ENCODE measurements at places on chromosomes 5 and 9.
A peak's percentile ranks its signal among the peaks of the same experiment; 100 is the strongest.

- H3K27me3 ChIP-seq = no peaks in the 10 kb centered on the region
- no peak overlapping the region for H3K4me3 ChIP-seq
- H3K36me3 ChIP-seq = no peaks in the 10 kb centered on the region
- H3K4me1 ChIP-seq = peaks cover 52% of the 10 kb centered on the region
- H3K27ac ChIP-seq = no peak overlapping the region
Measured at GRCh38 chr5:171965745-171966144, 40.7 kb downstream of the FBXW11 start.

- no peak overlapping the region for H3K4me3 ChIP-seq
- no peak for DNase-seq
- H3K36me3 ChIP-seq = no peaks in the 10 kb centered on the region
- H3K27me3 ChIP-seq = no peaks in the 10 kb centered on the region
Measured at GRCh38 chr9:91902475-91903125, 47.4 kb downstream of the ROR2 start.

DNA sequence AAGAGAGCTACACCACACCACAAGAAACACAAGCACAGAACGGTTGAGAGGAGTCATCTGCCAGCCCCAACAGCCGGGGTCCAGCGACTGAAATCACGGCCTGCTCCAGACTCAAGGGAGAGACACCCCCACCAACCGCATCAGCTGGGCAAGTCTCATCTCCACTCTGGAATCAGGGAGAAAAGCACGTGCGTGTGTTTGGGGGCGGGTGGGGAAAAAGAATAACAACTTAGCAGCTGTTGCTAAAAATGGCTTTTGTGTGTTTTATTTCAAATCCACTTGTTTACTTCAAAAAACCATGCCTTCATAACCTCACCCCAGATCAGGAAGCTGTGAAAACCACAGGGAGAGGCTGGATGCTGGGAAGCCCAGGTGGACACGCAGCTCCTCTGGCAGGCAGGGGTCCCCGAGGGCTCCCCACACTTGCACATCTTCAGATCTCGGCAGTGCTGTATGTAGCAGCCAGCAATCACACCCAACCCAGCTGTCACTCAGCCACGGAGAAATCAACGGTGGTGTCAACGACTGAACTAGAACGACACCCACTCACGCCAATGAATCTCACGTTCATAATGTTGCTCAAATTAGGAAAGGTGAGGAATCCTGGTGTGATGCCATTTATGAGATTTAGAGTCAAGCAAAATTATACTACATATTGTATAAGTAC is 19.0 kb downstream of the PNPLA7 start:
- no peak overlapping the region for H3K27ac ChIP-seq
- peaks cover 7% of the 10 kb centered on the region for H3K4me1 ChIP-seq
- no peaks in the 10 kb centered on the region for H3K27me3 ChIP-seq
- H3K36me3 ChIP-seq = no peaks in the 10 kb centered on the region

DNA sequence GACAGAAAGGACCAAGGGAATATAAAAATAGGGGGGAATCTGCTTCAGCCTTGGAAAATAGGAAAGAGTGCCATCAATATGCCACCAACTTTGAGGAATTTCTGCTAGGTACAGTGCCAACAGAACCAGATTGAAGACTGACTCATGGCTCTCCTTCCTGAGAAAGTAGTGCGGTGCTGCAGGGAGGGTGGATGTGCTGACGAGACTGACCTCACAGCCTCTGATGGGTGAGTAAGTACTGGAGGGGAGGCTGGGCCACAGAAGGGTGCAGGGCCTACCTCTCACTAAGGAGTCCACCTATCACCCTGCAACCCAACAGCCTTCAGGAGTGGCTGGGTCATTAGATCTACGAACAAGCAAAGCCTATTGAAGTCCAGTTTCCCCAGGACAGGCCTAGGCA is 187.6 kb downstream of the GABBR2 start:
- H3K27me3 ChIP-seq = no peaks in the 10 kb centered on the region
- peak; percentile 71 for DNase-seq
- H3K27ac ChIP-seq = no peak overlapping the region
- H3K36me3 ChIP-seq = no peaks in the 10 kb centered on the region

DNA sequence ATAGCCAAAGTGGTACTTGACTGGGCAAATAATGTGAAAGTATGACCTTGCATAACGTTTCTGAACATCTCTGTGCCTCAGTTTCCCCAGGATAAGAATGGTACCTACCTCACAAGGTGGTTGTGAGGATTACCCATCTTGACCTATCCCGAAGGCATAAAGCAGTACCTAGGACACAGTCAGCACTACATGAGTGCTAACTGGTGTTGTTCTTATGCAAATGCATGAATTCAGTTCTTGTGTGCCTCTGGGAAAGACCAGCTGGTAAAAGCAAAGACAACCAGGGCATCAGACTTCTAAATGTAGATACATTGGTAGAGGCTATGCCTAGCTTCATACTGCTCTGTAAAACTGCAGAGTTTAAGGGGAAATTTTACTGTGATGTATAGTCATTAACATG is 21.8 kb upstream of the TMEM252 start:
- H3K27me3 ChIP-seq = no peaks in the 10 kb centered on the region
- H3K36me3 ChIP-seq = no peaks in the 10 kb centered on the region
- H3K27ac ChIP-seq = no peak overlapping the region
- DNase-seq = no peak
- no peak overlapping the region for H3K4me3 ChIP-seq
- peaks cover 5% of the 10 kb centered on the region for H3K4me1 ChIP-seq

- no peaks in the 10 kb centered on the region for H3K4me1 ChIP-seq
- DNase-seq = no peak
- no peak overlapping the region for H3K4me3 ChIP-seq
- H3K27ac ChIP-seq = no peak overlapping the region
Measured at GRCh38 chr5:15124871-15125568, 253.4 kb upstream of the ANKH start.

DNA sequence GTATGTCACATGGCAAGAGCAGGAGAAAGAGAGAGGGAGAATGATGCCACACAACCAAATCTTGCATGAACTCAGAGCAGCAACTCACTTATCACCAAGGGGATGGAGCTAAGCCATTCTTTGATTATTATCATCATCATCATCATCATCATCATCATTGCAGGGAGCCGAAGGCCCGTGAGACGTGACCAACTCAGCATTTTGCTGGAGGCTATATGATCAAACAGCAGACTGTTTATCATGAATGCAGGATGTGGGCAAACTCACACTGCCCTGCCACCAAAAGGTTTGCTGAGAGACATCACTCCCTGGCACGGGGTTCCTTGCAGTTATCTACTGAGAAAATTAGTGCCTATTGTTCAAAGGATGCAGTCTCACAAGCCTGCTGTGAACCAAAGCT is 8.6 kb upstream of the ZNF169 start:
- H3K27me3 ChIP-seq = no peaks in the 10 kb centered on the region
- H3K4me1 ChIP-seq = no peaks in the 10 kb centered on the region
- H3K4me3 ChIP-seq = no peak overlapping the region
- H3K36me3 ChIP-seq = no peaks in the 10 kb centered on the region

DNA sequence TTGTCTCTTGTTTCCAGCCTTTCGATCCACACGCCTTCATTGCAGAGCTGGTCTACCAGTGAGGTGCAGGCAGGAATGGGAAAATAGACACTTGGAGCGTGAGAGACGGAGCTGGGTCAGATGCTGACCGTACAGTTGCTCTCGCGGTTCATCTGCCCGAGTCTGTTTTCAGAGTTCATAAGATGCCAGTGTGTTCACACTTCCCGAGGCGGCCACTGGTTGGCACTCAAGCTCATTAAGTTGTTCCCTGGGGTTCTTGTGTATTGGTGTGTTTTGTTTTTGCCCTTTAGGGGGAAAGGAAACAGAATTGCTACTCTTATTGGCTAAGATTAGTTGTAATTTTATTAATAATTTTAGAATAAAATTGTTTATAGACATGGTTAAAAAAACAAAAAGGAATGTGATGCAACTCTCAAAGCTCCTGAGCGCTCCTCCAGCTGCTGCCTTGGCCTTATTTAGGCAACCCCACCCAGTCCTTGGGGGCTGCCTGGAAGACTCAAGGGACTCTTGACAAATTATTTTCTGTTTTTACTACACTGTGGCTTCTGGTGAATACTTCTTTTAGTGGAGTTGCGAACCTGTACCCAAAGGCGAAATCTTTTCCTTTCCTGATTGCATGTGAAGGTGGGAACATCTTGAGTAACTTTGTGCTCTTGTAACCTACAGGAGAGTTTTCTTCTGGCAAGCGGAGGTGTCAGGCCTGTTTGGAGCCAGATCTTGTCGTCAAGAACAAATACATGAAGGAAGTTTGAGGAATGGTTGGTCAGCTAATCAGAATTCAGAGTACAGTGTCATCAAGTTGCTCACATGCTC is 146.1 kb downstream of the MAST4 start:
- no peak for DNase-seq
- no peaks in the 10 kb centered on the region for H3K27me3 ChIP-seq
- no peaks in the 10 kb centered on the region for H3K36me3 ChIP-seq
- H3K4me1 ChIP-seq = no peaks in the 10 kb centered on the region

DNA sequence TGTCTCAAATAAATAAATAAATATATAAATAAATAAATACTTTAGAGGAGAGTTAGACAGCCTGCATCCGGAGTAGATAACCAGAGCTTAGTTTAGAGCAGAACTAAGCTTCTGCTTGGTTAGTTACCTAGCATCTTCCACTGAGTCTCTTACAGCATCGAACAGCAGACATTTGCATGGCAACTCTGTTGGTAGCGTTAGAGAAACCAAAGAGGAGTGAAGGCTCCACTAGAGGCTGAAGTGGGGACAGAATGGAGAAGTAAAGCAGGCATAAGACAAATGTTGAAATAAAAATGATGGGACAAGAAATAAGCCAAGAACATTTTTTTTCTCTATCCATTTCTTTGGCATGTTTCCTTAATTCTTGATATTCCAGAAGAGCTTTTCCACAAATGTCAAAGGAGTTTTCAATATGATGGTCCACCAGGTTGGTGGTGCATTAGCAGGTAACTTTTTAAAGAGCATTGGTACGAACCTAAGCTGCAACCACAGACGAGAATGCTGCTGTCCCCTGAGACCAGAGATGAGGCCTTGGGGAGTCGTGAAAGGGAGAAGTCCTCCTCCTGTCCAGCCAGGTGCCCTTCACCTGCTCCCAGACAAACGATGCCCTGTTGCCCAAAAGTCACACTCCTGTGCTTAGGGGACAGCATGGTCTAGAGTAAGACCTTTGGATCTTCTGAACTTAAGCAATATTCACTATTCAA is 438.3 kb downstream of the DIRAS2 start:
- H3K27ac ChIP-seq = no peak overlapping the region
- no peaks in the 10 kb centered on the region for H3K4me1 ChIP-seq
- DNase-seq = no peak
- no peak overlapping the region for H3K4me3 ChIP-seq
- no peaks in the 10 kb centered on the region for H3K27me3 ChIP-seq
- no peaks in the 10 kb centered on the region for H3K36me3 ChIP-seq

DNA sequence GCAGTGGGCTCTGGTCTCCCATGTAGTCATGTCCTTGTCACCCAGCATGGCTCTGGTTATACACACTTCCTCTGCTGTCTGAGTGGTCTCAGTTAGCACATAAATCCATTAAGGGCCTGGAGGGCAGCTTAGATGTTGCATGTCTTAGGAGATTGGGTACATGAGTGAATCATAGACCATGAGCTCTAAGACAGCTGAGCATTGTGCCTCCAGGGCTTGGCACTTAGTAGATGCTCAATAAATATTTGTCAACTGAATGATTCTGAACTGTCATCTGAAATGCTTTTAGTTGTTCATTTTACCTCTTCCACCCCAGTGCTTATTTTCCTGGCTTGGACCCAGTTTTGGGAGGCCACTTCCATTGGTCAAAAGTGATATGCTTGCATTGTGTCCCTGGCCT is 135.6 kb downstream of the BOD1 start:
- H3K27me3 ChIP-seq = no peaks in the 10 kb centered on the region
- no peak overlapping the region for H3K27ac ChIP-seq
